Left lobe of liver (tissue), 2 donors: ENCODE measurements at places on chromosomes 5 and 9. TPM values are rescaled to one million over a fixed set of nuclear protein-coding genes. Genes with fewer than 3 reads are reported as not detected.

DNA sequence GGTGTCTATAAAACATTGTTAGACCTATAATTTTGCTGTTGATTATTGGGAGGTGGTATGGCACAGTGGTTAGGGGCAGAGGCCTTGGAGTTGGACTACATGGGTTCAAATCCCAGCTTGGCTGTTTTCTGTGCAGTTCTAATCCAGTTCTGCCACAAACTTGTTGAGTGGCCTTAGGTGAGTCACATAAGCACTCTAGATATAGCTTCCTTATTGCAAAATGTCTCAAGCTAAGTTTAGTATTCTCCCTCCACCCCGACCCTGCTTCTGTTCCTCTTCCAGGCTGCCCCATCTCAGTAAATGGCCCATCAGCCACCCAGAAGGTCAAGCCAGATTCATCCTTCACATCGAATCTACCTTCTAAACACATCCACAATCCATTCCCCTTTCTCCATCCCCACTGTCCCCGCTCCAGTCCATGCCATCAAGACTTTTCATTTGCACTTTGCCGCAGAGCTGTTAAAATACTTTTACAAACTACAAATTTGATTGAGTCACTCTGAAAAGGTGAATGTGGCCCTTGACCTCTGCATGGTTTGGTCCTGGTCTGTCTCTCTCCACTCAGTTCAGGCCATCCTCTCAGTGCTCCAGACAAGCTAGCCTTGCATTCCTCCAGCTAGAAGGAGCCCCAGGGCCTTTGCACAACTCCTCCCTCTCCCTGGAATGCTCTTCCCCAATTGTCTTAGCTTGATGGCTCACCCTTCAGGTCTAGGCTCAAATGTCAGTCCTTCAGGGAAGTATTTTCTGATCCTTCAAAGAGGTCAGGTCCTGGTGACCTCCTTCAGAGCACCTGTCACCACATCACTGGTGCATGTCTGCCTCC lies 10.0 kb upstream of the HDHD3 start:
- no peak for DNase-seq

DNA sequence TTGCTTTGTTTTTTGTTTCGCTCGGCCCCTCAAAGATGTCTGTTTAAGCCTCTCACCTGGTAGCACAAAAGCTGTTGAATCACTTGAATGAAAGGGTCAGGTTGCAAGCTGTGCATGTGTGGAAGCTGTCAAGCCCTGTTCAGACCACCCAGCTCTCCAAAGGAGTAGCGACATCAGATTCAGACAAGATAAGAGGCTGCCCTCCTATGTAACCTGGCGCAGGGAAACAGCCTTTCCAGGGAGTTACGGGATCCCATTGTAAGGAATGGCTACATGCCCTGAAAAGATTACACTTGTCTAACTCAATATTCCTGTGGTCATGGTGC lies 2.9 kb downstream of the FREM1 start:
- DNase-seq, result no peak

GRCh38 chr9:127541865-127542264 lies 70.2 kb upstream of the STXBP1 start:
- no peak for DNase-seq

DNA sequence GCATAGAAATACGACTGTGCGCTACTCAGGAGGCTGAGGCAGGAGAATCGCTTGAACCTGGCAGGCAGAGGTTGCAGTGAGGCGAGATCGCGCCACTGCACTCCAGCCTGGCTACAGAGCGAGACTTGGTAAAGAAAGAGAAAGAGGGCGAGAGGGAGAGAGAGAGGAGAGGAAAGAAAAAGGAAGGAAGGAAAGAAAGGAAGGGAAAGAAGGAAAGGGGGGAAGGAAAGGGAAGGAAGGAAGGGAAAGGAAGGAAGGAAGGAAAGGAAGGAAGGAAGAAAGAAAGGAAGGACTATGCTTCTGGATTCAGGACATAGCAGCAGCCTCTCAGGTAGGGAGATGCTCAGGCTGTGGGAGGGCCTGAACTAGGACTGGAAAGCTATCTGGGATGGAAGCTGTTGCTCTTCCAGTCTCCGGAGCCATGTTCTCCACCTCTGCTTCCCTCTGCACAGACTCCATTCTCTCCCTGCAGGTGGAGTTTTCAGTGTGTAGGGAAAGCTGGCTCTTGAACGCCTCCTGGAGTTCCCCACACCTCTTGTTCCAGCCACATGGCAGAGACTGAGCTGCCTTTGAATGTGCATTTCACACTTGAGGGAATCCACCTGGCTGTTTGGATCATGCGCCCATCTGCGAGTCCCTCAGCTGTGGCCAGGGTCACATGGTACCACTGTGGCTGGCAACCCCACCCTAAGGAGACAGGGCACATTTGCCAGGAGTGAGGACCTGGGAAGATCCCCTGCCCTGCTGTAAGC lies 9.1 kb downstream of the SWI5 start:
- no peak for DNase-seq

DNA sequence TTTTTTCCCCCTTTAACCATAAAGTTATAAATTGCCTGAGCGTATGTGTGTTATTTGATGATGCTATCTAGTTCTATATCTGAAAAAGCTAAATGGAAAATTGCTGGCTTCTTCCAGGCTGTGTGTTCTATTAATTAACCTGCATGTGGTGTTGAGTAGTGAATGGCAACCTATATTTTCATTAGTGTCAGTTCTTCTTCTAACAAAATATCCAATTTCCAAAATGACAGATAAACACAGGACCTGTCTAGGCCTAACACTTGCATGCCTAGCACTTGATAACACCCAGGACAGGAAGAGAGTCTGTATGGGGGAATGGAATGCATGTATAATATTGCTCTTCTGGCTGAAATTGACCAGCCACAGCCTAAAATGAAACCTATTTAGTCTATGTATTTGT lies 91.7 kb downstream of the CD180 start:
- DNase-seq, result no peak

- DNase-seq, result no peak
These were observed 75.1 kb downstream of the PLCXD3 start for GRCh38 chr5:41435276-41435675.

GRCh38 chr9:99690573-99690972 lies 131.1 kb upstream of the NR4A3 start:
- no peak for DNase-seq

DNA sequence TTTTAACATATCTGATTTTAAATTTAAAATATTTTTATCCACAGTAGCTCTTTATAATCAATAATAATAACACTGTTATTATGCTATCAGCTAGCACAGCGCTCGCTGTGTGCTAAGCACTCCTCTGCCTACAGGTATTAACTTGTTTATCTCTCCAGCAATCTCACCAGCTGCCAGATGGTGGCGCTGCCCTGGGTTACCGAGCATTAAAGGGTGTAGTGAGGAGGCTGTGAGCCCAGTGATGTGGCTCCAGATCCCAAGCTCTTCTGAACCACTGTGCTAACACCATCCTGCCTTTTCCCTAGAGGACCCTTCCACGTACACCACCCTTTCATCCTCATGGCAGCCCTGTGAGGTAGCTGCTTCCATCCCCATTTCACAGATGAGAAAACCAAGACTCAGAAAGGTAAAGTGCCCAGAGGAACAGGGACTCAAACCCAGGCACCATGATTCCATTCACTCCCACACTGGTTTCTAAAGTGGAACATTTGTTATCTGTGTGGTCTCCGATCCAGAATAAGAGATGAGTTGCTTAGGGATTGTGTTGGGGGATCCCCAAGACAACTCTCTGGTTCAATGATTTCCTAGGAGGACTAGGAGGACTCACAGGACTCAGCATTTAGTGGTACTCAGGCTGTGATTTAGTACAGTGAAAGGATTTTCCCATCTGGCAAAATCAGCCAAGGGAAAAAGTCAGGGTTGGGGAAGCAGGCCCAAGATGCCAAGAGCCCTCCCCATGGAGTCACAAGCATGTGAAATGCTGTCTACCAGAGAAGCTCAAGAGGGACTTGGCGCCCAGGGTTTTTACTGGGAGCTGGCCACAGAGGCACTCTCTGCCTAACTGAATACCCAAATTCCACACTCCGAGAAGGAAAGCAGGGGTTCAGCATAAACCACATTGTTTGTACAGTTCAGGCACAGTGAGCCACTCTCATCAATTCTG lies 7.0 kb downstream of the IGFBPL1 start:
- no peak for DNase-seq

- DNase-seq, result no peak
These were observed 210.7 kb downstream of the C9orf50 start for GRCh38 chr9:129410226-129410625.

- no peak for DNase-seq
These were observed 145.7 kb upstream of the TRPC7 start for GRCh38 chr5:136511046-136511445.

- DNase-seq, result peak; percentile 90
These were observed at the start of gene NACC2 for GRCh38 chr9:136095070-136096058. Gene NACC2 (minus strand): TSS chr9:136095289. CDS start chr9:136050521, 44,768 bp downstream.

DNA sequence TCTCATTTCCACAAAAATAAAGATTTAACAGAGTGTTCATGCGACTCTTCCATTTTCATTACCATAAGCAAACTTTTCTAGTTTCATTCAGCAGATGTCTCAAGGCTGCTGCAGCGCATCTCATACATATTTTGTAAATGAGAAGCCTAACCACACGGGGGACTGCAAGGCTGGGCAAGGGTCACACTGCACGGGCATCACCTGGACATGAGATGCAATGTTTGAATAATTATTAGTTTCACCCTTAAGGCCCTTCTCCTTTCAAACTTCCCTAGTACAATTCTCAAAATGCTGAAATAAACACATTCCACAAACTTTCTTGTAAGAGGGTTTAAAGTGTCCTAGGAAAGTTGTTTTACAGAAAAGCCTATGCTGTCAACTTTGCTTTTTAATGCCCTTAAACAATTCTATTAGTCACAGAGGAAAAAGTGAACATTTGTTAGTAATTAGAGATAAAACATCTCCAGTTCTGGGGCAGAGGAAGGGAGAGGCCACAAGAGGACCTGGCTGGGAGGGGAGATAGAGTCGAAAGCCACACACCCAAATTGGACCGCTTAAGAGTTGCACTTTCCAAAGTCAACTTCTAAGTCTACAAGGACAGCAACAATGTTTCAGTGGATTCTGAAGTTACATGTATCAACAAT lies 1.3 kb downstream of the DENND1A start:
- DNase-seq, result no peak

- no peak for DNase-seq
These were observed 16.1 kb downstream of the C9orf50 start for GRCh38 chr9:129604766-129605163.

DNA sequence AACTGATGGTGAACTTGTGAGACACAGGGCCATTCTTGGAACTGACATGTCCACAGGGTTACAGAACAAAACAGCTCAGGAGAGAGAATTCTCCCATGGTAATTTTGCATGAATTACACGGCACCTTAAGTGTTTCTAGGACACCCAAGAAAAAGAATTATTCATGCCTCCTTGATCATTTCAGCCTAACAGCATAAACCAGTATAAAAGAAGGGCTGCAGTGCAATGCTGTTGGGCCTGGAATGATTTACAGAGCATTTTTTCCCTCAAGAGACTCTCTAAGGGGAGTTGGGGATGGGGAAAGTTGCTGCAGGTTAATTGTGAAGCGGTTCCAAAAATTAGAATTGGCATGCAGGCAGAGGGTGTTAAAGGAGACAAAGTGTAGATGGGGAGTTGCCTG lies 136.4 kb upstream of the FBXL7 start:
- no peak for DNase-seq

DNA sequence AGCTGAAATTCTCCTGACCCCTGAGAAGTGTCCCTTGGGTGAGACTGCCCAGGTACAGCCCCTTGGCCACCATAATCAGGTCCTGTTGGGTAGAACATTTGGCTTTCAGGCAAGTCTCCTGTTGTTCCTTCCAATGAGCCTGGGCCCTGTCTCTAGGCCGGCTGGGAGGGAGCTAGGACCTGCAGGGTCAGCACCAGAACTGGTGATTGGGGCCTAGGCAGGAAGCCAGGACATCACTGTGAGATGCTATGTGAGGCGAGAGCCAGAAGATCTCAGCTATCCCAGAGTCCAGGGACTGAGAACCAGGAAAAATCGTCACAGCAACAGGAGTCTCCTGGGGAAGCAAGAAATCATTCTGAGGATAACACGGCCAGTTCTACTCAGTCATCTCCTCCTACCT lies 51.5 kb downstream of the PCDH1 start:
- DNase-seq, result no peak

GRCh38 chr5:56625541-56625940 lies 189.8 kb upstream of the MAP3K1 start:
- DNase-seq, result no peak

- no peak for DNase-seq
These were observed 37.6 kb downstream of the MAST4 start for GRCh38 chr5:66633754-66634153.

DNA sequence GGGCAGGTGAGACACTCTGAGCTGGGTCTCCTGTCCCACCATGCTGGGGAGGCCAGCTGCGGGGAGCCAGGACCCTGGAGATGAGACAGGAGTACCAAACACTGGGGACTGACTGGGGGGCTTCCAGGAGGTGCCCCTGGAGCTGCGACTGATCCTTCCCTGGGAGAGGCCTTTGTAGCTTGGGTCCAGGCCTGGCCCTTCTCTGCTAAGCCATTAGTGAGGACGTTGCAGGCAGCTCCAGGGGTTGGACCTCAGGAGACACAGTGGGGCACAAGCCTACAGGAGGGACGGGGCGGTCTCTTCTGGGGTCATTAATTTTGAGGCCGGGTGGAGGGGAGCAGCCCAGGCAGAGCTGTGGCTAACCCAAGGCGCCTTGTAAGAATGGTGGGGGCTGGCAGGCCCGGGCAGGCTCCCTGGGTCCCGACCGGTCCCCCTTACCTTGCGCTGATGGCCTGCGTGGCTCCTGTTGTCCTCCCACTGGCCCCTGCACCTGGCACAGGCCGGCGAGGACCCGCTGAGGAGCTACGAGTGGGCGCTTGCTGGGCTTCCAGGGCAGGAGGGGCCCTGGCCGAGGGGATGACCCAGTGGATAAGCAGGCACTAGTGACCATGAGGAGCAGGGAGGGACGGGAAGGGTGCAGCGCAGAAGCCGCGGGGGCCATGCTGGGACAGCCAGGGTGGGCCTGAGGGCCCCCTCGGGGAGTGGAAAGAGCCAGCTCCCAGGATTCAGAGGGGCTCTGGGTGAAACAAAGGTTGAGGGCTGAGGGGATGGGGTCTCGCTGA lies 5.1 kb downstream of the MRPS2 start:
- DNase-seq, result no peak

DNA sequence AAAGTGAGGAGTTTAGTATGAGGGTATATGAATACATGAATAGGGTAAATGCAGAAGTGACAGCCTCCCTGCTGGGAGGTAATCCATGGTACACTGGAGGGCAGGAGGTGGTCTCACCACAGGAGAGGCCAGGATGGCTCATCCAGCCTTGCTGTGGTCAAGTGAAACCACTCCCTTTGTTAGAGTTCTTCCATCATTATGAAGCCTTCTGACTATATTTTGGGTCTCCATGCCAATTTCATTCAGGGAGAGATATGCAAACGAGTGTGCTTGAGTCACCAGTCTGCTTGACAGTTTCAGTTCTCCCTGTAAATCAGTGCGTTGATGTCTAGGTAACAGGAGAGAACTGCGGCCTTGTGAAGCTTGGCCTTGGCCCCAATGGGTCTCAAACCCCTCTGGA lies 16.4 kb downstream of the PPP3R2 start:
- DNase-seq, result no peak

- DNase-seq, result no peak
These were observed 31.1 kb downstream of the ADRB2 start for GRCh38 chr5:148857474-148857873.

Gene CDH9
- total RNA-seq, result not detected

Gene MYOT
- not detected for total RNA-seq

Gene SLC36A3
- total RNA-seq, result not detected

Gene CEL
- total RNA-seq, result 7.7 TPM

Gene CXCL14
- 4.8 TPM for total RNA-seq

Gene ADAMTSL2
- 18.0 TPM for total RNA-seq

Gene IL3
- not detected for total RNA-seq

Gene ANGPTL2
- total RNA-seq, result 2.8 TPM

Gene GARIN3
- not detected for total RNA-seq
